Left ventricle myocardium inferior (tissue), 1 donor: ENCODE measurements at places on chromosomes 11 and 22. TPM values are rescaled to one million over a fixed set of nuclear protein-coding genes. Genes with fewer than 3 reads are reported as not detected.

DNA sequence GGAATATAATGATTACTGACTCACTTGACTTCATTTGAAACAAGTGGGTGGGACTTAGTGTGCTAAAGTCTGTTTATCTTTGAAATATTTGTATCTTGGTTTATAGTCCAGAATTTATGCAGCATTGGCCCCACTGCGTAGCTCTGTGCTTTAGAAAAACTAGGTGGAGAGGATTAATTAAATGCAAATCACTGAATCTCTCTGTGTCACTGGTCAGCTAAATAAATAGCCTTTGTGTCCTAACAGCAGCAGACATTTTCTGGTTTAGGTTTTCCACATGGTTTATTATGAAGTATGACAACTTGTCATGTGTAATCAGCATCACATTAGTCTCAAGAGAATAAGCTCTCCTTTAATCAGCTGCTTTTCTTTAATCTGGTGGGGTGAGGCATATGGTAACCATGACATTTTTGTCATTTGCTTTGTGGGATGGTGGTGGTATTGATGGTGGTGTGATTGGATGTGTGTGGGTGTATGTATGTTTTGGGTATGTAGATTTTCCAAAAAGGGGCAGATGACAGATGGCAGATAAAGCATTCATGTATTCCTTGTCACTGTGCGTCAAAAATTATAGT is 33.9 kb downstream of the BCL2L13 start:
- no peak for DNase-seq

- DNase-seq, result no peak
Observed at GRCh38 chr11:23112987-23113886, 253.0 kb upstream of the CCDC179 start.

- peak; percentile 62 for DNase-seq
Observed at GRCh38 chr22:32622004-32622743, 147.6 kb downstream of the FBXO7 start.

GRCh38 chr11:74685905-74686304 is 45.3 kb downstream of the CHRDL2 start:
- no peak for DNase-seq

DNA sequence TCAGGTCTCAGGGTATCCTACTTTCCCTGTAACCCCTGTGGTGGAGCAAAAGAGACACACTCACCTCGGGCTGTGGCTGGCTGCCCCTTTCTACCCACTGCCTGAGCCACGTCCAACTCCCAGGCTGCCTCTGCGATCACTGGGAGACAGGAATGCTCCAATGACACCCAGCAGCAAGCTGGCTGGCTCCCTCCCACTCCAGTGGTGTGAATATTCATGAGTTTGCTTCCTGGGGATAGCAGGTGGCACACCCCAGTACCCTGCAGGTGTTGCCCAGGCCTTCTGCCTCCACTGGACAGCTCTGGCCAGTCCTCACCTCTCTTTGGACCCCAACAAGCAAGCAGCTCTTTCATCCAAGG is 9.7 kb downstream of the GAL3ST1 start:
- DNase-seq, result no peak

DNA sequence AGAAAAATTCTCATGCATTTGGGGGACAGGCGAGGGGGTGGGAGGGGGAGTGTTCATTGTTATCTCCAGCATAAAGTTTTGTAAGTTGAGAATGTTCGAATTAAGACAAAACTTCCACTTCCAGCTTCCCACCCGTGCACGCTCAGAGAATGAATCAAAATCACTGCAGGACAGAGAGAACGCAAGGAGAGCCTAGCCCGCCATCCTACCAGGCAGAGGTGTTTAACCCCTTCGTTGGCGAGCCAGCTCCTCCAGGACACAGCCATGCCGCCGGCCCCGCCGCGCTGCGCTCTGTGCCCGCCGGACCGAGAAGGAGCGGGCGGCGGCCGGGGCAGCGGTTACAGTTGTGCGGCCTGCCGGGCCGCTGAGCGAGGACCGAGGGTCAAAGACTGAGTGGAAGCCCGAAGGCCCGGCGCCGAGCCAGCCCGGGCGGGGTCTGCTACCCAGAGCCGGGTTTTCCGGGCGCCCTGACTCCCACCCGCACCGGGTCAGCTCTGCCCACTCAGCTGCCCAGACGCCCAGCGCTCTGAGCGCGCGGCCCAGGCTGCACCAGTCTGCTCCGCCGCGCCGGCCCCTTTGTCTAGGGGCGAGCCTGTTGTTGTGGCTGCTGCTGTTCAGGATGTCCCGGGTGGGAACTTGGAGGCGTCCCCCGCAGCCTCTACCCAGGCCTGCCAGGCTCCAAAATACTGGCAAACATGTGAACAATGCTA is at the start of gene NOX4:
NOX4 (minus strand) TSS at position 395 of the 710 bp plus-strand sequence; CDS start at position 266, 129 bp downstream.
- peak; percentile 55 for DNase-seq

DNA sequence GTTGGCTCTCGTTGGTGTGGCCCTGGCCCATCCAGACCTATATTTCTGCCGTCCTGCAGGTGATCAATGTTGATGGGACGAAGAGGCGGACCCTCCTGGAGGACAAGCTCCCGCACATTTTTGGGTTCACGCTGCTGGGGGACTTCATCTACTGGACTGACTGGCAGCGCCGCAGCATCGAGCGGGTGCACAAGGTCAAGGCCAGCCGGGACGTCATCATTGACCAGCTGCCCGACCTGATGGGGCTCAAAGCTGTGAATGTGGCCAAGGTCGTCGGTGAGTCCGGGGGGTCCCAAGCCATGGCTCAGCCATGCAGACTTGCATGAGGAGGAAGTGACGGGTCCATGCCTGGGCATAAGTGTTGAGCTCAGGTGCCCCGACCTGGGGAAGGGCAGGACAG is 57.1 kb upstream of the PPP6R3 start:
- no peak for DNase-seq

- DNase-seq, result no peak
Observed at GRCh38 chr11:120385110-120385509, 48.9 kb downstream of the ARHGEF12 start.

IL10RA gene
- 5.0 TPM for total RNA-seq

POU2AF3 gene
- total RNA-seq, result 0.38 TPM

OVOL1 gene
- total RNA-seq, result not detected

ART1 gene
- total RNA-seq, result 0.58 TPM

WNT7B gene
- not detected for total RNA-seq

TPST2 gene
- total RNA-seq, result 28.5 TPM

SAA4 gene
- total RNA-seq, result not detected

NPTXR gene
- 23.3 TPM for total RNA-seq

BRSK2 gene
- total RNA-seq, result 0.52 TPM
